ENCODE measurements at places on chromosomes 7 and 10. TPM values are rescaled to one million over a fixed set of nuclear protein-coding genes. Genes with fewer than 3 reads are reported as not detected.

DNA sequence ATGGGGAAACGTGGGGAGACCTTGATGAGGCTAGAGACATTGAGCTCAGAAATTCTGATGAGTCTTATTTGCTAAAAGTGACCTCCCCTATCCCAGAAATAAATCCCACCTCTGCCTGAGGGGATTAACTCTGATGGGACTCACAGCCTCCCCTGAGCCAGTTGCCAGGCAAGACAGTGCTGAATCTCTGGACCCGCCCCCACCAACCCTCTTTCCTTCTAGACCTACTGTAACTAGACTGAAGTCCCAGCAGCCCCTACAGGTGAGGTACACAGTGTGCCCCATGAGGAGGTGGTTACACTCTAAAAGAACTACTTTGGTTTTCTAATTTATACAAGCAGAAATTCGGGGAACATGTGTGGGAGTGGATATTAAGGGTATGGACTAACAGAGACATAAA is 42.9 kb downstream of the PTPRE start:
- no peak for DNase-seq

DNA sequence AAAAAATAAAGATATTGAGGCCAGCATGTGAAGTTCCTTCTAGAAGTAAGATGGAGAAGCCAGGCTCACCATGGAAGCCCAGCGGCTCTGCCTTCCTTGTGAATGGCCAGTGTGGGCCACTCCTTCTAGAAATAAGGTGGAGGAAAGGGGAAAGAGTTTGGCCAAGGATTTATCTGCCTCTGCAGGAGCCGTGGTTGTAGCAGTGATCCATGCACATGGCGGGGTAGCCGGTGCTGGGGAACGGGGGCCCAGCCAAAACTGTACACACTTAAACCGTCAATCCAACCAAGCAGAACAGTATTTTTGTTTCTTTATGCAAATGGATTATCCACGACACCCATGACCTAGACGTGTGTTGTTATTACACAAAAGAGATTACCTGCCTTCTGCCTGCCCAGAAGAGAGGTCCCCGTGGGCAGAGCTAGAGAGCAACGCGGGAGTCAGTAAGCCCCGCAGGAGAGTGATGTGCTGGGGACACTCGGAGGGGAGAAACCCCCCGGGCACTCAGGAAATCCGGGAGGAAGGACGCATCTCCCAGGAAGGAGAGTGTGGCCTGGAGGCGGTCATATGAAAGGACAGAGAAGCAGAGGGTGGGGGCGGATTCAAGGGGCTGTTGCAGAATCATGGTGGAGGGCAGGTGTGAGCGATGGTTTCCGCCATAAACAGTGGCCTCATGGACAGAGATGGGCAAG is 218.4 kb upstream of the PPP2R2D start:
- no peak for DNase-seq

- no peak for DNase-seq
Observed at GRCh38 chr7:94160719-94161435, 156.7 kb upstream of the BET1 start.

DNA sequence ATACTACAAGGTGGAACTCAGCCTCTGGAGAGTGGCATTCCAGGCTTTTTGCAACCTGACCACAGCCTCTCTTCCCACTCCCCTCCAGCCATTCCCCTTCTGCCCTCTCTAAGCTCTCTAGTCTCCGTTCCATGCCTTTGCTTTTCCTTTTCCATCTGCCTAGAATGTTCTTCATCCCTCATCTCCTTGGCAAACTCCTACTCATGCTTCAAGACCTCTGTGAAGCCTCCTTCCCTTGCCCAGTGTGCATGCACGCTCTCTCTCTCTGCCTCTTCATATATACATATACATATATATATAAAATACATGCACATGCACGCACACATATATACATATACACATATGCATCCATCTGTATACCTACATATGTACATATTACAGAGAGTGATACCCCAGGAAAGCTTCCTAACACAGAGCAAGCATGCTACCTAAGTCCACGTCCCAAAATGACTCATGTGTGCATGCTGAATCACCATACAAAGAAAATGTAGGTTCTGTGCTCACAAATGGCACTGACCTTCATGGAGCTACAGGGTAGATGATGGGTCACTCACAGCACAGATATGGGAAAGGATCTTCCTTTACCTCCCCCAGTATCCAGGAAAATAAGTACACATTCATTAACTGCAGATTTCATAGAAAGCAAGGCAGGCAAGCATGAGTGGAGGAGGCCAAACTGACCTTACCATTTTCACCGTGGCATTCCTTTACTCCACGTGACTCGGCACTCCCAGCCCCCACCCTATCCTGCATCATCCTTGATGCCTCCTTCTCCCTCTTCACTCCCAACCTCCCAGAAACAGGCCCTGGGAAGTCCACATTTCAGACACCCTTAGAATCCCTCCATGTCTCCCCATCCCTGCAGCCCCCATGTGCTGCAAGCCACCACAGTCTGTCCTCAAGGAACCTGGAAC is 238.4 kb upstream of the ZMIZ1 start:
- no peak for DNase-seq

- DNase-seq, result no peak
Observed at GRCh38 chr10:99520040-99520846, 12.5 kb upstream of the NKX2-3 start.

- no peak for DNase-seq
Observed at GRCh38 chr7:23264916-23265458, 18.4 kb downstream of the GPNMB start.

DNA sequence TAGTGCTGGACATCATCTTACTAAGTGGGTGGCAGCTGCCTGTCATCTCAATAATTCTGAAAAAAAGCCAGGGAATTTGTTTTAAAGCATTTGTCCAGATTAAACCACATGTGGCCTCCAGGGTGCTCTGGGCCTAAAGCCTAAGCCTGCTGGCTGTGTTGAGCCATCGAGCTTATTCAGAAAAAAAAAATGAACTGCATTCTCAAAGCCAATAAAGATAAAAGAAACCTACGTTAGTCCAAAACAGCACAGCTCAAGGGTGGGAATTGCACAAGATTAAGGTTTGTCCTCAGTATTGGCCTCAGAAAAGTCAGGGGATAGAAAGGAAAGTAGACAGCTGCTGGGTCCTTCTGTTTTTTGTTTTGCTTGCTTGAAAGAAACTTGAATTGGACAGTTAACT is 22.6 kb upstream of the PRTFDC1 start:
- DNase-seq, result no peak

DNA sequence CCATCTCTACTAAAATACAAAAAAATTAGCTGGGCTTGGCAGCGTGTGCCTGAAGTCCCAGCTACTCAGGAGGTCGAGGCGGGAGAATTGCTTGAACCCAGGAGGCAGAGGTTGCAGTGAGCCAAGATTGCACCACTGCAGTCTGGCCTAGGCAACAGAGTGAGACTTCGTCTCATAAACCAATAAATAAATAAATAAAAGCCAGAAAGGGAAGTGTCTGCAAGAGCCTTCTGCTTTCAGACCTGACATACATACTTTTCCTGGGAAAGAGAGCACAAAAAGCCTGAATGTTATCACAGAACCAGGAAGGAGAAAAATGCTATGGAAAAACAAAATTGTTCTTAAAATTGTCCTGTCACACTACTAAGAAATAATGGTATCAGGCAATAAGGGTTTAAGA is 4.1 kb upstream of the KIF5B start:
- no peak for DNase-seq

Gene HOXA11
- not detected for total RNA-seq

Gene PON3
- total RNA-seq, result not detected
